ENCODE measurements at places on chromosomes 7 and 10.

- DNase-seq = no peak
Observed at GRCh38 chr7:72446591-72447462, 34.7 kb upstream of the CALN1 start.

DNA sequence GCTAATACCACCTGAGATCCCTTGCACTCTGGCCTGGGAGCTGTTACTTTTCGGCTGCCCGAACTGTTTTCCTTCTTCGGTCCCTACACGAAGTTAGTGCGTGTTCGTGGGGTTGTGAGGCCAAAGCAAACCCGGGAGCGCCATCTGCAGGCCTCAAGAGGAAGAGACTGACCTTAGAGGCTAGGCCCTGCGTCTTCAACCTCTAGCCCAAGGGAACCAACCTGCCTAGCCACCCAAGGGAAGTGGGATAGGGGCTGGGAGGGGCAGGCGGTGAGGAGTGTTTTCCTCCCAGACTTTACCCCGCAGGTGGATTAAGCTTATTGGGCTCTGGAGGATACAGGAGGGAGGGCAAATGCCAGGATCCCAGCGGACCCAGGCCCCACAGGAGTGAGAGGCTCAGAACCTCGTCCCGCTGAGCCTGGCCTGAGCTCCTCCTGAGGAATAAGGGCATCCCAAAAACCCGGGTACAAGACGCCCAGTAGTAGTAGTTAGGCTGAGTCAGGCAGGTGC lies 1.7 kb upstream of the PAX2 start:
- DNase-seq = no peak

DNA sequence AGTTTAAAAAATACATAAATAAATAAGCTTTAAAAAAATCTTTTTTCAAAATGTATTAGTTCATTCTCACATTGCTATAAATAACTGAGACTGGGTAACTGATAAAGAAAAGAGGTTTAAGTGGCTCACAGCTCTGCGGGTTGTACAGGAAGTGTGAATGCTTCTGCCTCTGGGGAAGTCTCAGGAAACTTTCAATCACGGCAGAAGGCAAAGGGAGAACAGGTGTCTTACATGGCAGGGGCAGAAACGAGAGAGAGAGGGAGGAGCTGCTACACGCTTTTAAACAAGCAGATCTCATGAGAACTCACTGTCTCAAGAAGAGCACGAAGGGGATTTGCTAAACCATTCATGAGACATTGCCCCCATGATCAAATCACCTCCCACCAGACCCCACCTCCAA lies 114.6 kb downstream of the DNAJC1 start:
- DNase-seq = no peak

- DNase-seq = no peak
Observed at GRCh38 chr10:80684259-80684658, 146.6 kb downstream of the SH2D4B start.

DNA sequence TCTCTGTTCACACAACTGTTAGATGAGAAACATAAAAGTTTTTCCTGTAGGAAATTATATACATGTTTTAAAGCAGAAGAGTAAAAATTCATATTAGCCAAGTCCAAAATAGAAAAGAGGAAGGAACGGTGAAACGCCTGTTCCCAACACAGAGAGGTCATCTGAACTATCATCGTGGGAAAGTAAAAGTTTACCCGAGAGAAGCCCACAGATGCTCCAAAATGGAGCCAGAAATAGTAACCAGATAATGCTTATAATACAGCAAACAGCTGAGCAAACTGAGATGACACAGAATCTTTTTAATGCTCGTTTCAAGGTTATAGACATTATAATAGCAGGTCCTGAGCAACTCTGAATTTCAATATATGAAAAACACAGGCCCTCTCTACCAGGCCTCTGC lies 24.5 kb downstream of the FRMD4A start:
- DNase-seq = no peak

GRCh38 chr10:27022048-27022447 lies 78.2 kb downstream of the ANKRD26 start:
- no peak for DNase-seq

DNA sequence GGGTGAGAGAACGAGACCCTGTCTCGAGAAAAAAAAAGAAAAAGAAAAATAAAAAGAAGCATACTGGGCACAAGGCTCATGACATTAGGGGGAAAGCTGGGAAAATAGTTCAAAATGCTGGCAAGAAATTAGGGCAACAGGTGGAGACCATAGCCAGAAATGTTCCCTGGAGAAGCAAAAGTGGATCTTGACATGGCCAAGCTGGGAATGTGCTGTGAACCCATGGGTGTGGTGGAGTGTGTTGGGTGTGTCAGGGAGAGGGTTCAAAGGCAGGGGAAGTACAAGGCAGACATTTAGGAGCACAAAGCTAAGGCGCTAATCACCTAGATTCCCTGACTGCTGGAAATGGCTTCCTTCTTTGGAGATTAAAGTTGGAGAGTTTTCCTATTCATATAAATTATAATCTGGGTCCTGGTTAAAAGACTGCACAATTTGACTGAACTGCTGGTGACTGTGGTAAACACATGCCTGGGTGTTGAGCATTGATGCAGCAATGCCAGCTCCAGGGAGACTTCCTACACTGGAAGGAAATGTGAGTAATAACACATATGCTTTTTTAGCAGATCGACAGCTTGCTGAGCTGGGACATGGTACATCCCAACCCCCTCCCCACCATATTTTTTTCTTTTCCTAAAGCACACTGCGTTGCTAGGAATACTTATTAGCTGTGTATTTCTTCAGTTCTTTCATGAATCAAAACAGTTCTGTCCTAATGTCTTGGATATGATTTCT lies 70.1 kb upstream of the ARHGAP21 start:
- DNase-seq = no peak

GRCh38 chr7:106462365-106462859 lies 177.6 kb upstream of the NAMPT start:
- DNase-seq = no peak

GRCh38 chr7:88042157-88042556 lies 108.1 kb downstream of the ADAM22 start:
- DNase-seq = no peak

- DNase-seq = no peak
Observed at GRCh38 chr7:27158436-27159265, 2.2 kb upstream of the HOXA7 start.

DNA sequence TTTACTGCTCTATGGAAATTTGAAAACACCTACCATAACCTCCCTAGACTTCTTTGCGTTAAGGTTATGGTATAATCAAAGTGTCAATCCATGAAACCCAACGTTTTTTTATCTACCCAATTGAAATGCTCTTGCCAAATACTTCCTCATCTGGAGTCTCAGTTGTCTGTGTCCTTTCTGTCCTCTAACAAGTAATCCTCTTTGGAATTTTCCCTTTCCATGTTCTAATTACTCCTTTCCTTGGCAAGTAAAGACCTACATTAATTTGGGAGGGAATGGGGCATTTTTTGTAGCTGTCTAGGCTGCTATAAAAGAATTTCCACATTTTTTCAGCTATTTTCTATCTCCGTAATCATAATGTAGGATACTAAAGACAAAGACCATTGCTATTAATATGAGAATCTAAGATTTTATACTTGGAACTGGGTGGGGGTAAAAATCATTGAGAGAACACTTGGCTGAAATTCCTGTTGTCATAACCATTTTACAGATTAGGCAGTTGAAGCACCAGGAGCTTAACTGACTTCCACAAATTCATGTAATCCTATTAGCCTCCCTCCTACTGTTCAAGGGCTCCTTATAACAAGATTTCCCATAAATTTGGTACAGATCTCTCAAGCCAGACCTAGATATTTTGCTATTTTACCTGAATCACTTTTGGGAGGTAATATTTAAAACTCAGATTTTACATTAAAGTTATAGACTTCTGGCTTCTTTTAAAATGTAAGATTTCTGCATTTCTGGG lies 1307.6 kb downstream of the XPNPEP1 start:
- no peak for DNase-seq

- DNase-seq = peak; percentile 67
Observed at GRCh38 chr10:113045147-113046055, 95.4 kb downstream of the TCF7L2 start.

DNA sequence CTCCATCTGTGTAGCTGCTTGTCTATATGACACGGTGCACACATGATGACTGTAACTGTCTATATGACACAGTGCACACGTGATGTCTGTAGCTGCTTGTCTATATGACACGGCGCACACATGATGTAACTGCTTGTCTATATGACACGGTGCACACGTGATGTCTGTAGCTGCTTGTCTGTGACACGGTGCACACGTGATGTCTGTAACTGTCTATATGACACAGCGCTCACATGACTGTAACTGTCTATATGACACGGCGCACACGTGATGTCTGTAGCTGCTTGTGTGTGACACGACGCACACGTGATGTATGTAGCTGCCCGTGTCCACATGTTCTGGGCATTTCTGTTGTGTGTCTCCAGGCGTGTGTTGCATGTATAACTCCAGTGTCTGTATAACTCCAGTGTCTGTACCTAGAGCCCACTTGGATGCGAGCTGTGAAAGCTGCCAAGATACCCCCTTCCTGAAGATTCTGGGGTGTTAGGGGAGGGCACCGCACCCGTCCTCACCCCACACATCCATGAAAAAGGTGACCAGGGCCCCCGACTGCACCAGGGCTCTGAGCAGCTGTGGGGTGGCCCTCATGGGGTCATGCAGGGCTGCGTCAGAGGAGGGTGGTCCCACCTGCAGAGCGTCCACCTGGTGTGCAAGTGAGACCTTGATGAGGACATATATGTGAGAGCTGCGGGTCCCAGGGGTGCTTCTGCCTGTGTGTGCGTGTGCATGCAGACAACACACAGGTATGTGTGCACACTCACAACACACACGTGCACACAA lies 137.9 kb downstream of the ELFN1 start:
- DNase-seq = no peak

DNA sequence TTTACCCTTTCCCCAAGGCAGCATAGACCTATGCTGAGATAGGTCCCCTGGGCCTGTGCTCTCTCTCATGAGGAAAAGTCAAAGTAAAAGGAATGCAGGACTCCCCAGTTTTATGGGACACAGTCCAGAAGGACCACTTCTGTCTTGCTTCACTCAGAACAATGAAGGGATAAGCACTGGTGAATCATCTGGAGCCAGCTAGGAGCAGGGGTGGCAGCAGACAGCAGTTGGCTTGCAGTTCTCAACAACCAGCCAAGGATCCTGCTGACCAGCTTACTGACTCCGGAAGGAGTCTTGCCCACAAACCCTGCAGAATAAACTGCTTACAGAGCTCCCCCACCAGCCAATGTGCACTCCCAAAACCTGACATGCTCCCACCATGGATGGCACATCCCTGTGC lies 152.1 kb upstream of the GHITM start:
- no peak for DNase-seq

DNA sequence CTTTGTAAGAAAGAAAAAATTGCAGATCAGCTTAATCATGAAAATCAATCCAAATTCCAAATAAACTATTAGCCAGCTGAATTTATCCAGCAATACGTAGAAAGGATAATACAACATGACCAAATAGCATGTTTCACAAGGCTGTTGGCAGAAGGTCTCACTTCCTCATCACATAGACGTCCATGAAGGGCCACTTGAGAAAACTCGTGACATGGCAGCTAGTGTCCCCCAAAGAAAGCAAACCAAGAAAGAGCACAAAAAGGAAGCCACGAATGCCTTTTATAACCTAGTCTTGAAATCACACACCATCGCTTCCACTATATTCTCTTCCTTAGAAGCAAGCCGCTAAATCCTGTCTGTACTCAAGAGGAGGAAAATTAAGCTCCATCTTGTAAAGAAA lies 105.6 kb upstream of the NRBF2 start:
- no peak for DNase-seq

DNA sequence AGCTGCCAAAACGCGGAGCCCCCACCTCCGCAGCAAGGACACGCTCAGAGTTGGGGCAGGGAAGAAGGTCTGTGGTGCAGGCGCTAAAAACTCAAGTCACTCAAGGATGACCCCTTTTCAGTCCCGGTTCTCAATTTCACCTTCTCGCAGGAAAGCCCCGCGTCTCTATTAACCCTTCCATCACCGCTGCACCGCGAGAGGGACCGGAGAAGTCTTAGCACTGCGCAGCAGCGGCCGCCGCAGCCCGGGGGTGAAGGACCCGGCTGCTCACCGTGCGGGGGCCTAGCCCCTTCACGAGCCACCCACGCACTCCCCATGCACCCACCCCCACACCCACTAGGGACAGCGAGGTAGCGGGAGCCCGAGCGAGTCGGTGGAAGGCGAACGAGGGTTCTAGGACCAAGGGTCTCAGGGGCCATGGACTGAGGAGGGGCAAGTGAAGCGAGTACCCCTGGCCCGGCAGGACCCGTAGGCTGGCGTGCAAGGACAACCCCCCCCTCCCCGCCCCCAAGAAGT lies 162.9 kb downstream of the SH3PXD2A start:
- no peak for DNase-seq

DNA sequence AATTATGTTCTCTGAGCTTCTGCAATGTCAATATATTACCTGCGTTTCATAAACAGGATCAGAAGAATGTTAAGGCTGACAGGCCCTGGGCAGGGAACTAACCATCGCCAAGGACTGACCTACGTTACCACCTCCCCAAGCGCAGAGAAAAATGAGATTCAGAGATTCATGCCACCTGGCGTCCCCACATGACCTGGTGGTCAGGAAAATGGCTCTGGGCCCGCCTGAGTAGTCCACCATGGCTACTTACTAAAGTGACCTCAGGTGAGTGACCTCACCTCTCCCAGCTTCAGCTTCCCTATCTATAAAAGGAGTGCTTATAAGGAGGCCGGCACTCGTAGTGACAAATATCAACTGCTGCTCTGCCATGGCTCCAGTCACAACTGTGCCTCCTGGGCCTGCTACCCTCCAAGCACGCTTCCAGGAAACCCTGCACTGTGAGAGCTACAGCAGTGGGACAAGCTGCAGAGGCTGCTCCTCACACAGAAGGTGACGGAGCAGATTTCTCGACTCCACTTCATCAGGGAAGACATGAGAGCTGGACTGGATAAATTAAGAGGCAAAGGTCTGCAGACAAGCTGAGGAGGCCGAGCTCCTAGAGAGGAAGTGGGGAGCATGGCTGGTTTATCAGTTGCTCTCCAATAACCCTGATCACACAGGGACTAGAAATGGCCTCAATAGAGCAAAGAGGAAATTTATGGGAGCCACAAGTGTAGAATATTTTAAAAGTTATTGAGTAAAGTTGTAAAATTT lies 103.0 kb downstream of the RNF216 start:
- no peak for DNase-seq

DNA sequence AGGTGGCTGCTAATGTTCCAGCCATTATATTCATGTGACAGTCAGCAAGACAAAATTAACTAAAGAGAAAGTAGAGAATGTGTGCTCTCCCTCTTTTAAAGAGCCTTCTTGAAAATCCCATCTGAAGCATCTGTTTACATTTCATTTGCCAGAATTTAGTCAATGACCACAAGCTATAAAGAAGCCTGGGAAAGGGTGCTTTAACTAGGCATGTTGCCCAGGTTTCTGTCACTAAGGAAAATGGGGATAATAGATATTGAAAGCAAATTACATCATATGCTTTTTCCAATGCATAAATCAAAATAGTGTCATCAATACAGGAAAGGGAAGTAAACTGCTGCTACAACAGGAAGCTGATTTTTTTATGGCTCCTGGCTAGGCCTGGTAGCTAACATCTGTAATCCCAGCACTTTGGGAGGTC lies 67.7 kb downstream of the ELAPOR2 start:
- DNase-seq = no peak

All from epithelial cell of proximal tubule (primary cell).